ENCODE measurements at places on chromosomes 12 and 14.
A peak's percentile ranks its signal among the peaks of the same experiment; 100 is the strongest.

GRCh38 chr12:101642115-101643067, 47.6 kb downstream of the MYBPC1 start:
- DNase-seq = no peak

DNA sequence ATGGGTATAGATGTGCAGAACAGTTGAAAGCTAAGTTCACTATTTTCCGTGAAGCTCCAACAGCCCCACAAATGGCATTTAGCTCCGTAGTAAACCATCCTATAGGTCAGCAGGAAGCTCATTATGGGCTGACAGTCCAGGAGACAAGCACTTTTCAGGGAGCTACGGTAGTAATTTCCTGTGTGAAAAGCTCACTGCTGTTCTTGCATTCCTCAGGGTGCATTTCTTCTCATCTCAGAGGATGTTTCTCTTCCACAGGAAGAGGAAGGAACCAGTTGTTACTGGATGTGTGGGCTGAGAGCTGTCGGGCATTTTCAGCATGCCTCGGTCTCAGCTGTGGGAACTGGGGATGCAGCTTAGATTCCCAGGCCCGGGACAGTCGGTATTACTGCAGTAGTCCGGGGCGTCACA, 72.8 kb downstream of the GALNT4 start:
- DNase-seq = no peak

DNA sequence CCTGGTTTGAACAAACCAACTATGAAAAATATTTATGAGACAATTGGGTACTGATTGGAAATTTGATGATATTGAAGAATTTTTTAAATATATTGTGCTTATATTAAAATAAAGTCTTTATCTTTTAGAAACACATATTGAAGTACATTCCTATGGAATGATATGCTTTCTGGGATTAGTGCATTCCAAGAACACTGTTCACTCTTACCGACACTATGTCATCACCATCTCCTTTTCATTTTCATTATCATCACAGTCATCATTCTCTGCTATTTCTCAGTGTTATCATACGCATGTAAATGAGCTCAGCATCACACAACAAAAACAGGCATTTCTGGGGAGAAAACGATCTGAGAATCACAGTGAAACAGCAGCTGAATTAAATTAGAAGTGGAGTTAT, 513.3 kb upstream of the CCDC196 start:
- no peak for DNase-seq

DNA sequence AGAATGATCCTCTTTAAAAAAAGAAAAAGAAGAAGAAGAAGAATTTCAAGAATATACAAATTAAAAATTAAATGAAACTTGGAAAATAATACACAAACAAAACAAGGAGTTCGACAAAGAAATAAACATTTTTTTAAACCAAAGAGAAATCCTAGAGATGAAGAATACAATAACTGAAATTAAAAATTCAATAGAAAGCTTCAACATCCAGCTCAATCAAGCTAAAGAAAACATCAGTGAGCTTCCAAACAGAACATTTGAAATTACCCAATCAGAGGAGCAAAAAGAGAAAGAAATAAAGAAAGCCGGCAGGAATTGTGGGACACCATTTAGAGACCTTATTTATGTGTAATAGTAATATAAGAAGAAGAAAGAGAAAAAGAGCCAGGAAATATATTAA, 37.2 kb upstream of the RHOJ start:
- DNase-seq = no peak

- DNase-seq = no peak
Observed at GRCh38 chr14:103731481-103731880, 15.9 kb downstream of the ZFYVE21 start.

DNA sequence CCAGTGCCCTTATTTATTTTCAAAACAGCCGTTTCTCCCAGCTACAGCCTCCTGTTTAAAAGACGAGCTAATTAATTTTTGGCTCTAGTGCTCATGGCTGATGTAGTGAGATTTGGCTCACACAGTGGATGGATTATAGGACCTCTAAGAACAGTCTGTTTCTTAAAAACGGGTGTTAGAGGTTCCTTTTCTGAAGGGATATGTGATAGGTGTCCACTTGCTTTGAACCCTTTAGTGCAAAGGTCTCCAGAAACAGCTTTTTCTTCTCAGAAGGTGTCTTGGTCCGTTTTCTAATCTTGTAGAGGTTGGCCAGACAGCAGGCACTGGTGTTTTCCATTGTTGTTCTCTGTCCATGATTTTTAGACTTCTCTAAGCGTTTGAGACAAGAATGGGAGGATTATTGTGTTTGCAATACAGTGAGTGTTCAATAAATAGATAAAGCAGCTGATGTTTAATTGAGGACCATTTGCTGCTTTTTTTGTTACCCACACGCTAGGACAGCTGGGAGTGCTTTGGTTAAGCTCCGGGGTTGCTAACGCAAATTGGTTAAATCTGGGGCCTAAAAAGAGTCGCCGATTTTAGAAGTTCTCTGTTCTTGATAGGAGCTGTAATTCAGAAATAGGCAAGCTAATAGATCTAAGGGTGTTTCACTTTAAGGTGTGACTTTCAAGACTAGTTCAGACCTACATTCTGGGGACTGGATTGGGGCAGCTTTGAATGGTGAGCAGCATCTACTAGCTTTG, 1.0 kb downstream of the BORCS5 start:
- peak; percentile 49 for DNase-seq

GRCh38 chr14:22547948-22548750, 40.9 kb downstream of the DAD1 start:
- DNase-seq = no peak

DNA sequence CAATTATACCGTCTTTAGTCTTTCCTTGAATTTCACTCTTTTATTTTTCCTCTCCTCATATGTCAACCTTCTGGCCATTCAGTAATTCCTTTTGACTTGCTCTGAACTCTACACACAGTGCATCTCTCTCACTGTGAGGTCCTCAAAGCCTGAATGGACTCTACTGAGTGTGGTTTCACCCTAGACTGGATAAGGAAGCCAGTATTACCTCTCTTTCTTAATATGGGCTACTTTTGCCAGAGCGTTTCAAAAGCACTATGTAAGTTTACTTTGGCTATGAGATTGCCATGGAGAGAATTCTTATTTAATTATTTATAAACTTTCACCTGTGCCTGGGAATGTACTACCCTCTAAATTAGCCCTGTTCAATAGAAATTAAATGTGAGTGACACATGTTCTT, 343.5 kb upstream of the DDHD1 start:
- no peak for DNase-seq

Data from CD4-positive, alpha-beta T cell treated with Interleukin-21 for 1 hour (primary cell).